ENCODE measurements at places on chromosomes 1 and 21.
A peak's percentile ranks its signal among the peaks of the same experiment; 100 is the strongest.

DNA sequence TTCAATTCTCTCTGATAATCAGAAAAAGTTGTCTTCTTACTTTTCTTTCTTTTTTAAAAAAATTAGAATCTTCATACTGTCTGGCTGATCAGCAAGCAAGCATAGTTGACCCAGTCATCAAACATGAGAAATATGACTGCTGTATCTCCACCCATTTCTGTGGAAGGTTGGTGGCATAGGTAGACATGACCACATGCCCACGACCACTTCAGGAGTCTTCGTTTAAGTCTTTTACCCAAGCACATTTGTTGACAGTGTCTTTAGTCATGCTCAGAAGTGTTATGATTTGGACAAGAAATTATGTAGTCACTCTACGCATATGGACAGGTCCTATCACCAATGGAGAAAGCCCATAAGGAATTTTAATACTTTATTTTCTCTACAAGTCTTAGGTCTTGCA lies 74.8 kb upstream of the HSPA13 start:
- DNase-seq: no peak

GRCh38 chr1:244749230-244750016 lies 86.0 kb upstream of the COX20 start:
- DNase-seq: no peak

DNA sequence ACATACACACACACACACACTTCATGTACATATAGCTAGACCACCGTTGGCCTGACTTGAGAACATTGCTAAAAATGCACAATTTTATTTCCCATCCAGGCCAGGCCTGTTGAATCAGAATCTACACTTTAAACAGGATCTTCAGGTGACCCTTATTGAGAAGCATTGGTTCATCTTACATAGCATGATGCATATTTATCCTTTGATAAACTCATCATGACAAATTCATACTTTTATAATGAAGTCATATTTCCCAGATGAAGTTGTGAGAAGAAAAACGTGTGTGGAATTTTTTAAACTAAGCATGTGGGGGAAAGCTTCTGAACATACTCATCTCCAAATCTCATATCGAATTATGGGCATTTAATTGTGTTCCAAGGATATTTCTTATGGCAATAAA lies 877.7 kb downstream of the MRPL39 start:
- no peak for DNase-seq

- DNase-seq: no peak
Measured at GRCh38 chr1:199071080-199071479, 432.2 kb downstream of the PTPRC start.

- DNase-seq: peak; percentile 98
Measured at GRCh38 chr1:54287176-54287650, 87.2 kb downstream of the MRPL37 start.

- DNase-seq: no peak
Measured at GRCh38 chr1:194535369-194535768, 1349.0 kb upstream of the B3GALT2 start.

- no peak for DNase-seq
Measured at GRCh38 chr1:182939413-182939812, 13.6 kb downstream of the SHCBP1L start.

- DNase-seq: no peak
Measured at GRCh38 chr1:67741736-67742135, 56.7 kb downstream of the GADD45A start.

DNA sequence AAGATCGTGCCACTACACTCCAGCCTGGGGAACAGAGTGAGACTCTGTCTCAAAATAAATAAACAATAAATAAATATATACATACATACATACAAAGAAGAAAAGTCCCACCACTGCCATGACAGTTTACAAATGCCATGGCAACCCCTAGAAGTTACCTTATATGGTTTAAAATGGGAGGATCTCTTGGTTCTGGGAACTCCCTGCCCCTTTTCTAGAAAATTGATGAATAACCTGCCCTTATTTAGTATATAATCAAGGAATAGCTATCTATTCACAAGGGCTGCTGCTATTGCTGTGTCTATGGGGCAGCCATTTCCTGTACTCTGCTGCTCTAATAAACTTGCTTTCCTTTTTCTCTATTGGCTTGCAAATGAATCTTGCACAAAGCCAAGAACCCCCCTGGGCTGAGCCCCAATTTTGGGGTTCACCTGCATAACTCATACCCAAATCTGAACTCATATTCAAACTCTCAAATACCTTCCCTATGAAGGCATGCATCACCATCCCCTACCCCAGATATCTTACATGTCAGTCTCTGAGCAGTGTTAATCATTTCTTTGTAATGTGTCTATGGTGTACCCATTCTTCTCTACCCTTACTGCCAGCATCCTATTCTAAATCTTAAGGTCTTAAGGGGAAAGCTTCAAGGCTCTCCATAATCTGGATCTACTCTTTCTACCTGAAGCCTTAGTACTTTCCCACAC lies 9.0 kb downstream of the GON4L start:
- no peak for DNase-seq

GRCh38 chr1:109190189-109190588 lies 23.5 kb upstream of the SARS1 start:
- DNase-seq: no peak

GRCh38 chr1:201692555-201693394 lies 136.2 kb upstream of the IPO9 start:
- no peak for DNase-seq

GRCh38 chr1:151340870-151341754 lies 5.9 kb downstream of the RFX5 start:
- no peak for DNase-seq

GRCh38 chr1:46077644-46078043 lies 54.8 kb downstream of the PIK3R3 start:
- no peak for DNase-seq

DNA sequence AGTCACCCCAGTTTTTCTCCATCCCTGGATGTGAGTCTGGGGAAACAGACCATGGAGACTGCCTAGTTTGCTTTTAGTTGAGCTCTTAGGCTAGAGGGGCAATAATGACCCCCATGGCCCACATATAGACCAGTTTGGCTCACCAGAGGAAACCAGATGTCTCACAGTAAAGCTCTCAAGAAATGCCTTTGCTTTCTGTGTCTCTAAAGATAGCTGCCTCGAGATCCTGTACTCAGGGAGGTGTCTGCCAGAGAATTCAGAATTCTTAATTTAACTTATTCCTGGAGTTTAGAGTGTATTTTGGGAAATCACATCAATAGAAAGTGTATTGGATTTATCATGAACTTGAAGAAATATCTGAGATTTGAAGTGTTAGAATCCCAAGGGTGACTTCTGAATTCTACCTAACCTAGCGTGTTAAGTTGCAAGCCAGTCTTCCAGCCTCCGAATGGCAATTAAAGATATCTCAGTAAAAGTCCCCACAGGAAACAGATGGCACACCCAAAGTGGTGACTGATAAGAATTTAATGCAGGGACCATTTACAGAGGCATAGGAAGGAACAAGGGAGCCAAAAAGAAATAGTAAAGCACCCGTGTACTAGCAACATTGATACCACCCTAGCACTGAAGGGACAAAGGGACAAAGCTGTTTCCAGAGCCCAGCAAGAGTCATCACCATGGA lies 37.1 kb downstream of the STYXL2 start:
- DNase-seq: no peak

- DNase-seq: no peak
Measured at GRCh38 chr1:21139601-21140000, 37.1 kb downstream of the EIF4G3 start.

DNA sequence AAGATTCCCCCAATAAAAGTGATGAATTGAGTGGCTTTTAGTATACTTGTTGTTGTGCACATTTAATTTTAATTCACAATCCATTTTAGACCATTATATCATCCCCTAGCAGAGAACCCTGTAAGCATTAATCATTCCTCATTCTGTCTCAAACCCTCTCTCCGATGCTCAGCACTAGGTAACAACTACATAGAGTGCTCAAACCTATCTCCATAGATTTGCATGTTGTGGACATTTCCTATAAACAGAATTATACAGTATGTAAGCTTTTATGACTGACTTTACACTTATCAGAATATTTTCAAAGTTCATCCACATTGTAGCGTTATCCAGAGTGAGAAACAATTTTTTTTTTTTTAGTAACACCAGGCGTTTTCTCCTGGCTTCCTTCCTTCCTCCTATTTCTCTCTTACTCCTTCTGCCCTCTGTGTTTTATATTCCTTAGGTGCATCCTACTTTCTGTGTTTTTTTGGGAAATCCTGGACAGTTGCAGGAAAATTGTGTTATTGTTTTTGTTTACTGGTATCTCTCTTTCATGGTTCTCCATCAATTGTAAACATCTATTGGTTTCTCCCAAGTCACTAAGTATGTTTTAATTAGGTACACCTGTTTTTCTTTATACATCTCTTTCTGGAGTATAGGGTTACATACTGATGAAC lies 1528.0 kb upstream of the TPTE start:
- no peak for DNase-seq

- DNase-seq: no peak
Measured at GRCh38 chr1:91805311-91805801, 80.6 kb downstream of the TGFBR3 start.

DNA sequence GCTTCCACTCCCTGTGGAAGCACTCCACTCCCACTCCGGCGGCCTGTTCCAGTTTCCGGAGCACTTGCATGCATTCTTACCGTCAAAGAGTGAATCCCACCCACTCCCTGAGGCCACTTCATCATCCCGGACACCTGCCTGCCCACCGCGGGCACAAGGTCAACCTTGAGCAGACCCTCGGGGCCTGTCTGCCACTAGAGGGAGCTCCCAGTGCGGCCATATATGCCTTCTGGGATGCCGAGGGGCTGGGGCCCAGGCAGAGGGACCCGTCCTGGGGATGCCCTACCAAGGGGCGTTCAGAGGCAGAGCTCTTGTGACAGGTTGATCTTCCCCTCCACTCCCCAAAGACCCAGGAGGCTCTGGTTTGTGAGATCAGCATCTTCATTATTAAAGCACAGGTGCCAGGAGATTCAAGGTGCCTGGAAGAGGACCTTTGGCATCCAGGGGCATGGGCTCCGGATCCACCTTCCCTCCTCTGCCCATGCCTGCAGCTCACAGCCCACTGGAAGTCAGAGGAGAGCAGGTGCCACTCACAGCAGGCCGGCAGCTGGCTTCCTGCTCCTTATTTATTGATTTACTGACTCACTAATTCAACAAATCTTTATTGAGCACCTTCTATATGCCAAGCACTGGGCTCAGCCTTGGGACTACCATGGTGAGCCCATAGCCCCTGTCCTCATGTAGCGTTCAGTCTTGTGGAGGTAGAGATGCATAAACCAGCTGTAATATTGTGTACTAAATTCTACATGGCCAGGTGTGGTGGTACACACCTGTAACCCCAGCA lies 47.3 kb downstream of the UBIAD1 start:
- DNase-seq: no peak

- no peak for DNase-seq
Measured at GRCh38 chr1:83845437-83846071, 153.4 kb downstream of the TTLL7 start.

DNA sequence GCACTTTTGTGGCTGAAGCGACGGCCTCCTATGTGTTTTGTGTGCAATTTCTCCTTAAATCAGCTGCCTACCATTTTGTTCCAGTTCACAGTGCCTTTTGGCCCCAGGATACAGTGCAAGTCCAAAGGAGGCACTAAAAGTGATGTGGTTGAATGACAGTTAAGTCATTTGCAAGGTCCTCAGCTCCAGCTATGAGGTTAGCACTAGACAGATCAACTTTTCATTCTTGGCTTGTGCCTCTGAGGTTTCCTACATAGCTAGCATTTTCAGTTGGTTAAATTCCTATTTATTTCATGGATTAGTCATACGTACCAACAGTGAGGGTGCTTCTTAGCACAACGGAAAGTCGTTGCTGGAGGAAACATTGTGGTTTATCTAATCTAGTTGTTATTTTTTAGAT lies 59.3 kb upstream of the NTPCR start:
- no peak for DNase-seq

DNA sequence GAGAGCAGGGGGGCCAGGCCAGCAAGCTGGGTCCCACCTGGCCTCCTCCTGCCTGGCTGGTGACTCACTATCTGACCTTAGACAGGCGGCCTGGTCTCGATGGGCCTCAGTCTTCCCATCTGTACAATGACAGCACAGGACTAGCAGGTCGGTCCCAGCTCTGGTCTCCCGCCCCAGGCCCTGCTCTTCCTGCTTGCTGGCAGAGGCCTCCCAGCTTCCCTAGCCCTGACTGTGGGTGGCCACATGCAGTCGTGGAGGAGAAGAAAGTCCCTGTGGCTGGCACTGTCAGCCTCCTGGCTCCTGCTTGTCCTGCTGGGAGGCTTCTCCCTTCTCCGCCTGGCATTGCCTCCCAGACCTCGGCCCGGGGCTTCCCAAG lies 817 bp downstream of the EXTL1 start:
- DNase-seq: no peak

- DNase-seq: no peak
Measured at GRCh38 chr1:32438136-32438535, 26.7 kb upstream of the ZBTB8B start.

- DNase-seq: no peak
Measured at GRCh38 chr1:28115267-28115666, 26.9 kb upstream of the EYA3 start.

- DNase-seq: peak; percentile 75
Measured at GRCh38 chr1:18955441-18956192, 859 bp downstream of the IFFO2 start.

GRCh38 chr21:44993321-44994046 lies 53.7 kb downstream of the SLX9 start:
- DNase-seq: peak; percentile 66

- no peak for DNase-seq
Measured at GRCh38 chr1:150065184-150065871, 2.2 kb upstream of the VPS45 start.

DNA sequence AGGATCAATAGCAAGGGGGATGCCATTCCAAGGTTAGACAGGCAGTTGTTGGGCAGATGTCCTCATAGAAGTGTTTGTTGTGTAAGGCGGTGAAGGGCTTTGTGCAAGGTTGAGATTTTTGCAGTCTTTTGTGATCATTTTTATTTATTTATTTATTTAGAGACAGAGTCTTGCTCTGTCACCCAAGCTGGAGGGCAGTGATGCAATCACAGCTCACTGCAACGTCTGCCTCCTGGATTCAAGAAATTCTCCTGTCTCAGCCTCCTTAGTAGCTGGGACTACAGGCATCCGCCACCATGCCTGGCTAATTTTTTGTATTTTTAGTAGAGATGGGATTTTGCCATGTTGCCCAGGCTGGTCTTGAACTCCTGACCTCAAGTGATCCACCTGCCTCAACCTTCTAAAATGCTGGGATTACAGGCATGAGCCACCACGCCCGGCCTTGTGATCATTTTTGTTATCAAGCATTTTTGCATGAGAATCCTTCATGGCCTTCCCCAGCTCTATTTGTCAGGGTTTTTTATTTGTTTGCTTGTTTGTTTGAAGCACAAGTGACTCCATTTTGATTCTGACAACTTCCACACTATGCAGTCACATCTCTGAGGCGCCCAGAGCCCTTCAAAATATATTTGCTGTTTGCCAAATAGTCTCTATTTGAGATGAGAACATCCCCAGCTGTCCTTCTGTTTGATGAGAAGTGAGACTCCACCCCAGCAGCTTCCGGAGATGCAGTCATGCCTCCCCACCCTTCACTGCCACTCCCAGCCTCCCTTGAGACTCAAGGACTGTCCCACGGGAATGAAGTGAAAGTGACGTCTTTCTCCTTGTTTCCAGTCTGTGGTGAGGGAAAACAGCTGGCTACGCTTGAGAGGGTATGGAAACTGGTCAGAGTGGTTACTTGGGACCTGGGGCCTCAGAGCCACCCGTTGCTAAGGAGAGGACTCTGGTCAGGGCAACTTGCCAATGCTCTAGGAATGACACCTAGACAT lies 38.0 kb downstream of the TMEM50B start:
- peak; percentile 47 for DNase-seq

GRCh38 chr1:32042330-32042729 lies 28.7 kb downstream of the KHDRBS1 start:
- no peak for DNase-seq

Data from tibial artery (tissue), 4 donors.